ENCODE measurements at places on chromosomes 6 and 20. TPM values are rescaled to one million over a fixed set of nuclear protein-coding genes. Genes with fewer than 3 reads are reported as not detected.

POLR1C gene
- 43.7 TPM for total RNA-seq

AURKA gene
- 6.2 TPM for total RNA-seq

NOX3 gene
- not detected for total RNA-seq

MAFB gene
- total RNA-seq: 65.0 TPM

SIRPD gene
- total RNA-seq: 0.28 TPM

LRRC73 gene
- 2.0 TPM for total RNA-seq

ADAM33 gene
- total RNA-seq: 6.6 TPM

EYS gene
- total RNA-seq: 0.17 TPM

WTAP gene
- 140 TPM for total RNA-seq

CDSN gene
- total RNA-seq: not detected

GDAP1L1 gene
- not detected for total RNA-seq

Measured in lung (tissue), 17 donors.